Stimulated activated naive B cell treated with anti-CD40 and anti-IgM and Interleukin-4, amounts not matched to agents 10 μg/mL and 1 μg/mL and 100 μg/mL, for 72 hours (primary cell): ENCODE measurements at places on chromosomes 3 and 15.

DNA sequence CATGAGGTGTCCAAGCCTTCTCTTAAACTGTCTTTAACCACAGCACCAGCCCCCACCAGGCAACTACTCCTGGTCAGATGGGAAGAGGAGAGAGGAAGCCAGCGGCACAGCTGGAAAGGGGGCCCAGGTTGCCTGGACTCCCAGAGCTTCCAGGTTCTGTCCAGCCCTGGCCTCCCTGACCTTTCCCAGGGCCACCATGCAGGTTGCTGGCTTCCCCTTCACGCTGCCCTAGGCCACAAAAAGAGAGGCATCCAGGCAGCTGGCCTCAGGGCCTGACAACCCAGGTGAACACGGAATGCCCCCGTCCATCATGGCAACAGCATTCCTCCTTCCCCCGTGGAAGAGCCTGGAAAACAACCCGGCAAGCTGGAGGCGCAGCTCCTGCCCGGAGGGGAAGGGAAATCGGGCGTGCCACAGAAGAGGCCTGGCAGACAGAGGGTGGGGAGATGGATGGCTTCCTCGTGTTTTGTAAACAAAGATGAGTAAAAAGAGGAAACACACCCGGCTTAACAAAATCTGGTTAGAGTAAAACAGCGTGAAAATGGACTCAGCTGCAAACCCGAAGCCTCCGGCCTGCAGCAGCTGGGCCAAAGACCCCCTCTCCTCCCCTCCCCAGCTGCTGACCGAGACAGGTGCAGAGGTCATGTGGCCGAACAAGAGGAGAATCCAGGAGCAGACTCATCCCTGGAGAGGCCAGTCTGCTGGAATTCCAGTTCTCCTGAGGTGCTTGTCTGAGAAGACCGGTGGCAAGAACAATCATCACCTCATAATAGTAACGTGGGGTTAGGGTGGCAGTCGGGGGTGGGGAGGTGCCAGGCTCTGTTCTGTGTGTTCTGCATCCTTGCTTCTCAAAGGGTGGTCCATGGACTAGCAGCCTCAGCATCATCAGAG lies 15.5 kb downstream of the BMF start:
- DNase-seq = no peak

- no peak for DNase-seq
Observed at GRCh38 chr3:133058831-133059230, 20.6 kb downstream of the TMEM108 start.

DNA sequence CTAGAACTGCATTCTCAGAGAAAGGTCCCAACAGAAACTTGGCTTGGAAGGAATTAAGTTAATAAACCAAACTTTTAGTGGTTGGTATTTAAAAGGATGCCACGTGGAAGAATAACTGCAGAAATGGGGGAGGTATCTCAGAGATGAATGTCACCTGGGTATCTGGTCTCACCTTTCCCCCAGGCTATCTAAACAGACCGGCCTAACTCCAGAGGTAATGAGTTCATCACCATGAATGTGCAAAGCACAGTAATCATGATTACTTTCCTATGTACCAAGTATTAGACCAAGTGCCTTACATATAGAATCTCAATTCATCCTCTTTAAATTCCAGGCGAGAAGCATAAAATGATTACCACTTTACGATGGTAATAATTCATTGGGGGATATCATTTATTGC lies 80.8 kb downstream of the FBN1 start:
- DNase-seq = no peak

DNA sequence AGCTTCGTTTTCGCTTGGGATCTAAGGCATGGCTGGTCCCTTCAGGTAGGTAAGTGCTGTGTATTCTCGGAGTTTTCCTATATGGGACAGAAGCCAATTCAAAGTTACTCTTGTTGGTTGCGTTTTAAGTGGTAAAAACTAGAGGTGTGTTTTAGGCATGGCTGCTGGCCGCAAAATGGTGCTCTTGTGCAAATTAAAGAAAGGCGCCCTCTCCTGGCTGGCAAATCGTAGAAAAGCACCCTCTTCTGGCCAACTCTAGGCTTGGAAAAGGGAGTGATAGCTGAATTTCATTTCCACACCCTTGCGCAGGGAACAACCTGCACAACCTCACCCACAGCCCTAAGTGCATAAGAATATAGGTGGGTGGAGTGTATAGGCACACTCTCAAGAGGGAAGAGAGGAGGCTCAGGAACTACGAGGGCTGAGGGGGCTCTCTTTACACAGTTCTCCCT lies 23.5 kb downstream of the DRD3 start:
- peak; percentile 6 for DNase-seq

GRCh38 chr3:113084777-113085176 lies 94.0 kb downstream of the GTPBP8 start:
- DNase-seq = no peak

DNA sequence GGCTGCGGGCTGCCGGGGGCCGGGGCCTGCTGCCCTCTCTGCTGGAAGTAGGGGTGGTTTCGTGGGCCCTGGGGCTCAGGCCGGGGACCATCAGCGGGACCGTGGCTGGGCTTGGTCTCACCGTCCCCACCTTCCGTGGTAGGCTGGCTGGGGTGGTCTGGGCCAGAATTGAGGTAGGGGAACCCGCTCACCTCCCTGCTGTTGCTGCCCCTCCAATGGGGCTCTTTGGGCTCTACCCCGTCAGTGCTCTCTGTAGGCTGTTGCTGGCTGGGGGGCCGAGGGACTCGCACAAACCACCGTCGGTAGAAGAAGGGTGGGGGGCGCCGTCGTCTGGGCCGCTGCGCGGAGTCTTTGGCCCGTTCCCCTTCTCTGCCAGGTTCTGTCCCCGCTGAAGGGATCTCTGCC lies 23.4 kb downstream of the RGMA start:
- no peak for DNase-seq

DNA sequence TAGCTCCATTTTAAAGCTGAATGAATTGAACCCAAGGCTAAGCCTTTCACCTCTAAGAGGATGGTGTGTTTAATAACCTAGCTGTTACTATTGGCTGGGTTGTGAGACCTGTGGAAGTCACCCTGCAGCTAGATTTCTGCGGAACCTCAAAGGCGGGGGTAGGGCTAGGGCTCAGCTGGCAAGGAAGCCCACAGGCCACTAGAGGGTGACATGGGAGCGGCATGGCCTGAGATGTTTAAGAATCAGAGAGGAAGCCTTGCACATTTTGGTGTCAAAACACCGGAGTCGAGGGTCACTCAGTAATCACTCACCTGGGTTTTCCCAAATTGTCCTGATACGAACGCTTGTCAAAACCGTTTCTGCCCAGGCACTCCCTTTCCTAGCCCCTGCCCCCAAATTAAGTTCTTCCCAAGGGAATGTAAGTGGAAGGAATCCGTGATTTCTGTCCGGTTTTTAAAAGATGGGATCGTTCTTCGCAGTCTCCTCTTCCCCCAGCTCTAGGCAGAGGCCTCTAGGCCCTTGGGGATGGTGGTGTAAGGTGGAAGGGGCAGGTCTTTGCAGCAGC lies 3.8 kb upstream of the ACAD9 start:
- peak; percentile 49 for DNase-seq

- no peak for DNase-seq
Observed at GRCh38 chr3:18246336-18247060, 178.6 kb downstream of the SATB1 start.

DNA sequence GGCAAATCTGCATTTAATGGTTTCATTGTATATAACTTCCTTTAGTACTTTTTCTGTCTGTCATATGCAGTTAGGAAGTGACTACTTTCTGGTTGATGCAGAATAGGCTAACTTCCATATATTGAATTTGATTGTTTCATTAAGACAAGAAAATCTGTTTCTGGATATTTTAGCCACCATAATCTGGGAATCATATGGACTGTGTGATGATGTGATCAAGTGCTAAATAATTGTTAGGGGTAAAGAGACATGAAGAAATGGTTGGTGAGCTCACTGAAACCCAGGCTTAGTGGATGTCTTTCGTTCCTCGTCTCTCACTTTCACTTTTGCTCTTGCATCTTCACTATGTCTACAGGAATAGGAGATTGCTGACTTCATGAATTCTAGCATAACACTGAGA lies 3.5 kb upstream of the MNS1 start:
- DNase-seq = no peak

DNA sequence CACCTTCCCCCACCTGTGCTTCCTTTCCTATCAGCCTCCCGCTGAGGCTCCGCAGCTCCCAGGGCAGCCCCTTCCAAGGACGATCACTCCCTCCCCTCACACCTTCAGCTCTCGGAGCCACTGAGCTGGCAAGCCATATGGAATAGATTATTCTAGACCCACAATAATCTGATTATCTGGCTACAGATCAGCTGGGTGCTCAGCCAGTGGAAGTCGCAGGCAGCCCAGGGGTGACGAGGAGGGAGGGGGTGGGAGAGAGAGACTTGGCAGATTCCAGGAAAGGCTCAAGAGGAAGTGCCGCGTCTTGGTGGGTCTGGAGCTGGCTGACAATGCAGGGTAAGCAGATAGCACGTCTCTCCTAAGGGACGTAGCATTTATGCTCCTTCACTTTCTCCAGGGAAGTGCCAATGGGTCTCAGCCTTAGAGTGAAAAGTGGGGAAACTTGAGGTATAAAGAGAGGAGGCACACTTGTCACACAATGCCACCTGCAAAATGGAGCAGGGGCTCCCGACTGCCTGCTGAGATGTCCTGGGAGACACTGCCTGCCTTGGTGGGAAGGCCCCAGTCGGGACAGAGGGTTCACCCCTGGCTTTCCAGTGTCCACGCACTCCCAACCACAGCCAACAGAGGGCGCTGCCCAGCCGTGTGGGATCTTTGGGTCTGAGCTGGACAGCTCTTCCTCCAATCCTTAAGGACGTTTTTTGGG lies 9.4 kb upstream of the MESP1 start:
- DNase-seq = peak; percentile 57

- DNase-seq = no peak
Observed at GRCh38 chr3:27633224-27633545, 88.9 kb downstream of the EOMES start.

GRCh38 chr3:38636881-38637280 lies 12.6 kb downstream of the SCN5A start:
- DNase-seq = no peak

- DNase-seq = no peak
Observed at GRCh38 chr15:33204087-33204486, 9.6 kb upstream of the FMN1 start.

GRCh38 chr3:47145272-47145671 lies 18.6 kb downstream of the SETD2 start:
- no peak for DNase-seq

- no peak for DNase-seq
Observed at GRCh38 chr3:150180334-150180733, 209.6 kb upstream of the PFN2 start.

- DNase-seq = no peak
Observed at GRCh38 chr3:155934230-155934629, 63.8 kb downstream of the GMPS start.

- DNase-seq = no peak
Observed at GRCh38 chr3:62378311-62378789, 5.0 kb upstream of the FEZF2 start.

DNA sequence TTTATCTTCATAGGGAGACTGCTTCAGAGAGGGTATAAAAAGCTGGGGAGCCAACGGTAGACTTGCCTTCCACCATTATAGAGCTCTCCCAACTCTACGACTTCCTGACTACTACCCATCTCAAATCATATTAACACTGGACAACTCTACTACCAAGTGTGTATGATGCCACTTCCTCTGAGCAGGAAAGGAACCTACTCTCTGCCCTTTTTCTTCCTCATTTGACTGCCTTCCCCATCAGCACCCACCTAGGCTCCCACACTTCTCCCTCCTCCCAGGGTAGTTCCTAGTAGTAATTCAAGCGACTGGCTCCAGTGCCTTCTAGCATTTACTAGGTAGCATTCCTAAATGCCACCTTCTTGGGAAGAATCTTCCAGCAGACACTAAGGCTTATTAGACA lies 24.5 kb upstream of the TBL1XR1 start:
- no peak for DNase-seq

GRCh38 chr3:9101286-9101685 lies 138.0 kb upstream of the RAD18 start:
- DNase-seq = no peak

GRCh38 chr3:9158865-9159630 lies 90.4 kb downstream of the SRGAP3 start:
- DNase-seq = no peak

DNA sequence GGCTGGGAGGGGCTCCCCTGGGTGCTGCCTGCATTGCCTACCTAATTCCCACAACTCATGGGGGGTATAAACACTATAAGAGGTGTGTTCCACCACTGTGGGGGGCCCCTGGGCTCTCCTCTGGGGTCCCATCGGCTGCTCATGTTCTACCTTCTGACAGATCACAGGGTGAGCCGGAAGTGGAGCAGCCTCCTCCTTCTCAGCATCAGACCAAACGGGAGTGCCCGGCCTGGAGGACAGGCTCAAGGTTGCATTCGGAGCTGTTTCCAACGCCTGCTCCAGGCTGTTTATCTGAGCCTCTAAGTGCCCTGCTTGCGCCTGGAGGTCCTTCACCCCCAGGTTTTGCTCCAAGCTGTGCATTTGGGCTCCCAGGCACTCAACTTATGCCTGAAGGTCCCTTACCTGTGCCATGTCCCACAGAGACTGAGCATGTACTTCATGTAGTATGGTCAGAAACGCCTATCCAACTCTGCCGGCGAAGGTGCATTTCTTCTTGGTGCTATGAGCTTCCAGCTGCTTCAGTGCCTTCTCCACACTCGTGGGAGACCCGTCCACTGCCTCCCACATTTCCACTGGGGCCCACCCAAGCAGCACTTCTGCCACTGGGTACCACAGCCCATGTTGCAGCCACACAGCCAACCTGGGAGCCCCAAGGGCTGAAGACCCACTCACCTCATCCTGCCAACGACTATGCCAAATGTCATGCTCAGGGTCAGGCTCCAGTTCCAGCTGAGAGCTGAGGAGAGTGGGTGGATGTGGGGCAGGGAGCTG lies 232.1 kb downstream of the IGSF11 start:
- DNase-seq = no peak

DNA sequence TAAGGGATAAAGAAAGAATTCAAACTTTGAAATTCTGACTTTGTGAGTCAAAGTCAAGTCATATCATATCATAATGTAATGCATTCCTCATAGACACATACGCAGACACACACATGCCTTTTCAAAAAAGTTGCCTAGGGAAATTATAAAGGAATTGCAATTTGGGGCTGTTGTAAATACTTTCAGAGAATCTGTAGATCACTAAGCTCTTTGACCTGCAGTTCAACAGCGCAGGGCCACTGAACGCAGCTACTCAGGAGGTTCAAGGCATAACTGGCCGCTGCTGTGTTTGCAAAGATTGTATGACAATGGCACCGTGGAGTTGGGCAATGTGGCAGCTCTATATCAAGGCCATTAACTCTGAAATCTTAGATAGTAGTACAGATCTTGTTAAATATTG lies 188.4 kb upstream of the THRB start:
- DNase-seq = no peak
